Transverse colon (tissue), 4 donors: ENCODE measurements at places on chromosomes 12 and 14. TPM values are rescaled to one million over a fixed set of nuclear protein-coding genes. Genes with fewer than 3 reads are reported as not detected.
A peak's percentile ranks its signal among the peaks of the same experiment; 100 is the strongest.

SLC5A8 gene
- total RNA-seq: 0.32 TPM

PRH2 gene
- total RNA-seq: not detected

SMIM41 gene
- total RNA-seq: 0.64 TPM

XRCC3 gene
- total RNA-seq: 7.8 TPM

NID2 gene
- 31.0 TPM for total RNA-seq

ETV6 gene
- total RNA-seq: 47.9 TPM

PARPBP gene
- 1.8 TPM for total RNA-seq

COX8C gene
- total RNA-seq: not detected

DNA sequence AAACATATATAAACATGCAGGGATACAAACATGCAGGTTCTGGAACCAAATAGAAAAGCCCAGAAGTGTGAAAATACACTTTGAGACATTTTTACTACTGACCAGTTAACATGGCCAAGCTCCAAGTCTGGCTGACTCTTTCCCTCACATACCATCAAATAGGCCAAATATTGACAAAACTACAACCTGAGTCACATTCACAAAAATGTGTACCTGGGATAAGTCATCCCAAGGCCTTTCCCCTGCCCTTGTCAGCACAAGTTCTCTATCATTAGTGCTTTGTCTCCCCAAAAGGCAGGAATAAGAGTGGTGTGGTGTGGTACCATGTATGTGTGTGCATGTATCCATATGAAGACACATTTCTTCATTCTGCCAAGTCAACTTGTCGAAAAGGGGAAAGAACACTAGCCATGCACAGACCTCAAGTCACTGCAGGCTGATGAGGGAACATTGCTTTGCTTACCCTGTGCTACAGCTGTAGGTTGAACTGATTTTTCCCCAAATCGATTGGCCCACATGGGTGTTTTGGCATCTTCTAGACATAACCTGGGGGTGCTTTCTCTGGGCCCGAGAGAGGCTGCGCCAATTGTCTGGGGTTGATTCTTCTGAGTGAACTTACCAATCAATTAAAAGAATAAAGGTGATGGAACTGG is 14.9 kb downstream of the HOXC4 start:
- DNase-seq: no peak

- peak; percentile 32 for DNase-seq
Observed at GRCh38 chr12:93322784-93323183, 54.9 kb upstream of the NUDT4 start.

- no peak for DNase-seq
Observed at GRCh38 chr12:80625901-80626300, 81.5 kb upstream of the MYF6 start.

- no peak for DNase-seq
Observed at GRCh38 chr14:101074196-101075024, 170.9 kb upstream of the RTL1 start.

DNA sequence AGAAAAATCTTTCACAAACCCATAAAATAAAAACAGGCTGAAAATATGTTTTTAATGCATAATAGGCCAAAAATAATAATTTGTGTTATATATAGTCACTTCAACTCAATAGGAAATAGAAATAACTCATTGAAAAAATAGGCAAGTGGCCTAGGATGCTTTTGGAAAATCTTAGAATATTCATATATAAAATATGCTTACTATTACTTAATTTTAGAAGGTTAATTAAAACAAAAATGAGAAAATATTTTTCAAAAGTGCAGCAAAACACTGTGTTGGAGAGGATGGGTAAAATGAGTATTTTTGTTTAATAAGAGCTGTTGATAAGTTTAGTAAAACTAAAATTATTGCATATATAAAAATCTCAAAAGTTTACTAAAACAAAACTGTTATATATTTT is 308.0 kb upstream of the ATXN7L3B start:
- no peak for DNase-seq

- no peak for DNase-seq
Observed at GRCh38 chr12:106190581-106190980, 51.8 kb upstream of the NUAK1 start.

GRCh38 chr12:46699986-46700385 is 125.8 kb downstream of the SLC38A4 start:
- no peak for DNase-seq

DNA sequence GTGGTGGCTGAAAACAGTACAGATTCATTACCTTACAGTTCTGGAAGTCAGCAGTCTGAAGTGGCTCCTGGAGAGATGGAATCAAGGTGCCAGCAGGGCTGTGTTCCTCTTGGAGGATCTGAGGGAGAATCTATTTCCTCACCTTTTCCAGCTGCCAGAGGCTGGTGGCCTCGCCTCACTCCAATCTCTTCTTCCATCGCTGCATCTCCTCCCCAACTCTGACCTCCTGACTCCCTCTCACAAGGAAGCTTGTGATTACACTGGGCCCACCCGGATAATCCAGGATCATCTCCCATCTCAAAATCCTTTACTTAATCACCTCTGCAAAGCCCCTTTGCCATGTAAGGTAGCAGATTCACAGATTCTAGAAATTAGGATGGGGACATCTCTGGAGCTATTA is 11.4 kb upstream of the NCOR2 start:
- DNase-seq: no peak

DNA sequence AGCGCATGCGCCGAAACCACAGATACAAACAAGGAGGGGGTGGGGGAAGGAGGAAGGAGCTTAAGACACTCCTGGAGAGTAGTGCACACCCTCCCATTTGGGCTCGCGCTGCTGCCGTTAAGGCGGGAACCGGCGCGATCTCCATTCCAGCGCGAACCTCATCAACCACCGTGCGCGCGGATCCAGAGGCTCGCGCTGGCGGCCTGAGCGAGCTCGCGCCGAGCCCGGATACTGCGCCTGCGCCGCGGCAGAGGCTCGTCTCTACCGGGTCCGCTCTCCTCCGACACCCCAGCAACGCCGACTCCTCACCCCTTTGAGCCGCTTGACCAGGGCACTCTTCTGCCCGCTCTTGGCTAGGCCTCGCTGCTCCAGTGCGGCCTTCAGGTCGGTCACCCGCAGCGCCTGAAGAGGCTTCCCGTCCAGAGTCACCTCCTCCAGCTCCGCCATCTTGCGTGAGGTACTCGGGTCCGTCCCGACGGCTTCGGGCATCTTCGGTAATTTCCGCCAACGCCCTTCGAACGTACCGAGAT is at the start of gene ACIN1:
Gene ACIN1 (minus strand): TSS at position 471 of the 530 bp plus-strand sequence. CDS start 24 bp downstream, at position 447.
- DNase-seq: no peak

DNA sequence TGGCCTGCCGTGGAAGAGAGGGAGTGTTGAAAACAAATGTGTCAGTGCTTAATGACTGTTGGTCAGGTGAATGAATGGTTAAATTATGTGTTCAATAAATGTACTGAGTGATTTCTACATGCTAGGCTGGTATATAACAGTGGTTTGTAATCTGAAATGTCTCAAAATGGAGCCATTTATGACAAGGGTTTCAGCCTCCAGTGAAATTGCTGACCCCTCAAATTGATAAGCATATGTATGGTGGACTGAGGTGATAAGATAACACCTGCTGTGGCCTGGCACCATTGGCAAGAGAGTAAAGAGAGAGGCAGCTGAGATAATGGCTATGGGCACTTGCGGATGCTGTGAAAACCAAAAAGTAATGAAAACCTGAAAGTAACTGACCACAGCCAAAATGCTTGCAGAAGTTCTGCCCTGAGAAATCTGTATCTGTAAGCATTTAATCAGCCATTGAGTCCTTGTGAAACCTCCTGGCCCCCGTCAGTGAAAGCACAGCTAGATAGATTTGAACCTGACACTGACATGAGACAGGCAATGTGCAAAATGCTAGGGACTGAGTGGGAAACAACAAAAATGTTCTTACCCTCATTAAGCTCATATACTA is 1.4 kb upstream of the BCAT1 start:
- DNase-seq: peak; percentile 13

- DNase-seq: no peak
Observed at GRCh38 chr12:95115641-95116040, 42.2 kb upstream of the NR2C1 start.

- no peak for DNase-seq
Observed at GRCh38 chr14:69237584-69237983, 22.4 kb upstream of the GALNT16 start.
